ENCODE measurements at places on chromosomes 7 and 10. TPM values are rescaled to one million over a fixed set of nuclear protein-coding genes. Genes with fewer than 3 reads are reported as not detected.

Gene PTPN20
- total RNA-seq, result 16.4 TPM

GRCh38 chr7:73606801-73607691 is 17.3 kb downstream of the MLXIPL start:
- DNase-seq, result peak; percentile 65

DNA sequence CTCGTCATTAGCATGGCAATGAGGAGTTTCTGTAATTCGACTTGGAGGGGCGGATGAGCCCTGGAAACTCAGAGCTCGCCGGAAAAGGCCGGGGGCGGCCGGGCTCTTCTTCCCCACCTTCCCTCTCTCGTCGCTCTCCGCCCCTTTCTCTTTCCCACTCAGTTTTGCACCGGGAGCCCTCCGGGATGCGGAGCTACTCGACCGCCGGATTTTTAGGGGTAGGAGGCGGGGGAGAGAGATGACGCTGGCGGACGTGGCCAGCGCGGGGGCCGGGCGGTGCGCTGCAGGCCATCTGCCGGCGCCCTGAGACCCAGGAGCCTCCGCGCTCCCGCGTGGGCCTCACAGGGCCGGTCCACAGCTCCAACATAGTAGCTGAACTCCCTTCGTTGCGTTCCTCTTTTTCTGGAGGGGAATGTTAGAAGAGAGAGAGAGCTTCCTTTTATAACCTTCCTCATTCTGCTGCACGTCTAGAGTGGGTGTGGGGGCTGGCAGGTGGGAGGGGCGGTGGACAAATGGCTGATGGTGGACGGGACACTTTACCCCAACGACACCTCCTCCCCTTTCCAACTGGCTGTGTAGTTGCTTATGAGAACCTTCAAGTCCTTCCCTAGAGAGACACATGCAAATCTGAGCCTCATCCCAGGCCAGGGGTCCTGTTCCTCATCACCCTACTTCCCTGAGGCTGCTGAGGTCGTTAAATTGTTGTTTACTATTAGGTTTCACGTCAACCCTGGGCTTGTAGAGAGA is 1.1 kb upstream of the HOXA1 start:
- no peak for DNase-seq

GRCh38 chr10:44417761-44418160 is 32.9 kb upstream of the CXCL12 start:
- DNase-seq, result no peak

DNA sequence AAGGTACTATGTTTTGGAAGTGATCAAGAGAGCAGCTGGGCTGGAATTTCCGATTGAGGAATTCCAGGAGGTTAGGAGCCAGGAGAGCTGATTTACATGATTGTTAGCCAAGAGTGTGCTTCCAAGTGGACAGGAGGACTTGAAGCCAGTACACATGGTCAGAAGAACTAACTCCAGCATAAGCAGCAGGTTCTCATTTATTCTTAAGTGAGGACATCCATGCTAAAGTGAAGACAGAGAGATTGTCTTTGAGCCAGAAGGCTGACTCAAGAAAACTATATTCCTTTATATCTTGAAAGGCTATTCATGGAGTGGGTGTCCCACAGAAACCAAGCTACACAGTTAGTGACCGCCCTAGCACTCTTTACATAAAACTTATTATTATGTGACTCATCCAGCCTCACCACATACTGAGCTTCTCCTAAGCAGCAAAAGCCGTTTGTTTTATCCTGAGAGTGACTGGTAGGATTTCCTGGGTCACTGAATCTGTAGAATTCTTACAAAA is 56.7 kb upstream of the SEMA3A start:
- no peak for DNase-seq

DNA sequence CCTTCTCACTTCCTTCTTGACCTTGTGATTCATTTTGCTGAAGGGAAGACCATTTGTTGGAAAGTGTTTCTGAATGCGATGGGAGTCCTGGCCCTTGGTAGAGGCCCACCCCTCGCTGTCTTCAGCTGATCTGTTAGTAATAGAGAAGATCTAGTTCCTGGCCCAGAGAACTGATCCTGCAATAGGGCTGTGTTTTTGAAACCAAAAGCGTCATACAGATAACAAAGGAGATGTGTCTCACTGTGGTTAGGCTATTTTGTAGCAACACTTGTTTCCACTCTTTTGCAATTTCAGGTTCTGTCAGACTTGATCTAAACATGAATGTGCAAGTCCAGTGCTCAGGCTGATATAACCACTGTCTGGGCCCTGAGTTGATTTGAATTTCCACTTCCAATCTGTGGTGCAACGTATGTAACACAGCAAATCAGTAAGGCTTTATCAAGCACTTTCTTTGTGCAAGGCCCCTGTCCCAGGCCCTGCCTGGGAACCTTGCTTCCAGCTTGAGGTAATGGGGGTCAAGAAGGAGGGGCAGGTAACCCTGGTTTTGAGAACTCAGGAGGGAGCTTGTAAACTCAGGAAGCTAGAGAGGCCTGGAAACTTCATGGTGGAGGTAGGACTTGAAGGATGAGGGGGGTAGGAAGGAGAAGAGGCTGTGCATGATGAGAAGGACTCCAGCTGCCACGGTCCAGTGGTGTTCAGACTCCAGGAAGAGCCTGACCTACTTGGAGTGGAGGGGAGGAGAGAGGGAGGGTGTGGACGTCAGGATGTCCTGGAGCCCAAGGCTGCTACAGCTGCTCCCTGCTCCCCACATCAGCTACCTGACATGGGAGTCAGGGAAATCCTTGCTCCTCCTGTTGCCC is 42.2 kb upstream of the SRGN start:
- no peak for DNase-seq

- DNase-seq, result no peak
These were observed 75.3 kb upstream of the GRB10 start for GRCh38 chr7:50857804-50858489.
